Stimulated activated CD8-positive, alpha-beta memory T cell treated with anti-CD3 and anti-CD28 coated beads, Interleukin-15, amount 100 ng/mL, for 1 hour (primary cell): ENCODE measurements at places on chromosomes 12 and 14.

- peak; percentile 11 for DNase-seq
These were observed 22.7 kb downstream of the CLIP1 start for GRCh38 chr12:122399592-122400373.

- DNase-seq: no peak
These were observed 46.6 kb upstream of the ESRRB start for GRCh38 chr14:76329154-76329928.

DNA sequence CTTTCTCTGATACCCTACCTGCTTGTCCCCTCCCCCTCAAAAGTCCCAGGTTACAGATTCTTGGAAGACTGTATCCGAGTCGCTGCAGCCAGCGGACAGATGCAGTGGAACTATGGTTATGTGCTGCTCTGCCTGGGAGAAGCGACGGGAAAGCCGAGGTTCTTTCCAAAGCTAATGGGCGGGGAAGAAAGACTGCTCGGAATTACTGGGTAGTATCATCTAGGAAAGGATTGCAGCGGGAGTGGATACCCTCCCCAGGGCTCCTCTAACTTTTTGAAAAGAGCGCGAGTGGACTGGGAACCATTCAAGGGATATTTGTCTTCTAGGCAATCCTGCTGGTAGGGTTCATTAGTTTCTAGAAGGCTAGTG, 1.4 kb downstream of the PTHLH start:
- no peak for DNase-seq

- DNase-seq: no peak
These were observed 349.8 kb downstream of the ZFP36L1 start for GRCh38 chr14:68442828-68443629.

GRCh38 chr12:121489874-121490273, 90.0 kb downstream of the RNF34 start:
- no peak for DNase-seq

- DNase-seq: no peak
These were observed 1.2 kb downstream of the SOX5 start for GRCh38 chr12:23948291-23948690.

- no peak for DNase-seq
These were observed 428.7 kb downstream of the RERGL start for GRCh38 chr12:17661250-17661649.
